ENCODE measurements at places on chromosomes 3 and 15.

DNA sequence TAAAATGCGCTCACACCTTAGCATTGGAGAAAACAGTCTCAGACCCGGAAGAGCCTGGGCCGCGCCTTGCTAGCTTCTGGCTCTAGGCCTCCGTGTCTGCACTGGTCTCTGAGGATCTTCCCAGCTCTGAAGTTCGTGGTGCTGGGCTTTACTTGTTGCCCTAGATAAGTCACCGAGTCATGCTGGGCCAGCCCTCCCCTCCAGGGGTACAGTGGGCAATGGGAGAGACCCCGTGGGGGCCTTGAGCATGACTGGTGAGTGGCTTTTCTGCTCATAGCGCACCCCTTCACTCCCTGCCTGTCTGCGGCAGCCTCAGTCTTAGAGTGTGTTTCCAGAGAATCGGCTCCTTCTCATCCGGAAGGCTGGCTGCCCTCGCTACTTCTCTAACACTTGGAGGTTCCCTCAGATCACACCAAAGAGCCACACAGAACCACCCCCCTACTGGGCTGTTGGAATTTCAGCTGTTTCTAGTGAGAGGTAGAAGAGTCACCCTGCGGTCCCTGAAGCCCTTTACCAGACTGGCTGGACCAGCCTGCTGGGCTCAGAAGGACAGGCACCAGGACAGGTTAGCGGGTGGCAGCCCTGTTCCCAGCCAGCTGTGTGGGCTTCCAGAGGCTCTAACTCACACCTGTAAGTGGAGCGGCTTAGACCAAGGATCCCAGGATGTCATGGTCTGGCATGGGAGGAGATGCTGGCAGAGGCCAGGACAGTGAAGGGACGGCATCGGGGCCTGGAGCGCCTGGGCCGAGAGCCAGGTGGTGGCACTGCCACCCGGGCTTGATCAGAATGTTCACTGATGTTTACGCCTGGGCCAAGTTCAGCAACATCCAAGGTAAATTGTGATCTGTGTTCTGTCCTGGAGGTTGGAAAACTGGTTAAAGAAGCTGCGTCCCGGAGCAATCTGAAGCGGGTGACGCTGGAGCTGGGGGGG, 17.9 kb downstream of the ALDH1A3 start:
- DNase-seq = no peak

DNA sequence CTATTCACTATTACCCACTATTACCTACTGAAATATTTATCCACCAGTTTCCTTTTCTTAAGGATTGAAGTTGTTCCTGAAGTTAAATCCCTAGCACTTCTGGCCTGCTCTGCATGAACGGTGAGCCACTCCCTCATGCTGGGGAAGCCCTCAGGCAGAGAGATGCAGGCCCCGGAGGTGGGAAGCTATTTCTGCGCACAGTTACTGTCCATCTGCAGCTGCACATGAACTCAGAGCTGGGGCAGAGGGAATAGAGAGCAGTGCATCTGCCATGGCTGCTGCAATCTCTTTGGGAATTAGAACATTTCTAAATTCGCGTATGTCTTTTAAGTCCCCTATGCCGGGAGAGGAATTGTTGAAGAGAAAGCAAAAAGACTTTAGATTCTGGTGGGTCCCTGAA, 6.3 kb upstream of the GALNT15 start:
- DNase-seq = no peak

DNA sequence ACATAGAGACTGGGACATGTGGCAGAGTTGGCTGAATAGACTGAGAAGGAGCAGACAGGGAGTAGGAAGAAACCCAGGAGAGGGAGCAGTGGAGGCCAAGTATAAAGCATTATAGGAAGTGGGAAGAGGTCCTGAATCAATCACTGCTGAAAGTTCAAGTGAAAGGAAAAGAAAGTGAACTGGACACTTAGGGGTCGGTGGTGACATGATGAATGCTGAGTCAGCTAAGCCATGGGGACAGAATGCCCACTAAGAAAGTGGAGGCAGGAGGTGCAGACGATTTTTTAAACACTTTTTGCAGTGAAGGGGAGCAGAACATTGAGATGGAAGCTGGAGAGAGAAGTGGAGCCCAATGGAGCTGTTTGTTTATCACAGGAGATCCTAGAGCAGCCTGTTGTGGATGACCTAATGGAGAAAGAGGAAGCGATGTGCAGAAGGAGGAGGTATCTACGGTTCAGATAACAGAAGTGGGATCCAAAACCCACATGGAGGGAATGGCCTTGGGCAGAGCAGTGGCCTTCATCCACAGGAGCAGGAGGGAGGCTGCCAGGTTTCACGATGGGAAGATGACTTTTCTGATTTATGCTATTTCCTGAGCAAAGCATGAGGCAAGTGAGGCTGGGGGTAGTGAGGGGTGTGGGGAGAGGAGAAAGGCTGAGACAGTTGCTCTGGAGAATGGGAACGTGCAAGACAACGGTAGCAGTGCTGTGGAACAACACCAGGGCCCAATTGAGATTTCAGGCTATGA, 208.2 kb downstream of the RPLP1 start:
- DNase-seq = no peak

DNA sequence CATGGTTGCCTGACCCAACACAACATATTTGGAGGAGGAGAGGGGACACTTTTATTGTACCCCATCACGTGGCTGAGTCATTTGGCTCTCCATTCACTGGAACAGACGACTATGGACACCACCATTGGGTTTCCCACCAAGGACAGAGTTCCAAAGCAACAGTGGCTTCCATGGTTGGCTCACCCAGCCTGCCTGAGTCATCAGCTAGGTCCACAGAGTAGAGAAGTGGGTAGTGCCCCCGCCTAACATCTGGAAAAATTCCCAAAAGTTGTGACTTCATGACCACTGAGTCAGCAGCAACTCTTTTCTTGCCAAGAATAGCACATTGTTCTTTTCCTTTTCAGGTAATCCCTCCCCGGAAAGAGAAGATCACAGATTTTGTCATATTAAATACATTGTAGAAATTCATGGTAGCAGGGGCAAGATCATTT, 3.0 kb upstream of the PPP1R2 start:
- DNase-seq = peak; percentile 96

DNA sequence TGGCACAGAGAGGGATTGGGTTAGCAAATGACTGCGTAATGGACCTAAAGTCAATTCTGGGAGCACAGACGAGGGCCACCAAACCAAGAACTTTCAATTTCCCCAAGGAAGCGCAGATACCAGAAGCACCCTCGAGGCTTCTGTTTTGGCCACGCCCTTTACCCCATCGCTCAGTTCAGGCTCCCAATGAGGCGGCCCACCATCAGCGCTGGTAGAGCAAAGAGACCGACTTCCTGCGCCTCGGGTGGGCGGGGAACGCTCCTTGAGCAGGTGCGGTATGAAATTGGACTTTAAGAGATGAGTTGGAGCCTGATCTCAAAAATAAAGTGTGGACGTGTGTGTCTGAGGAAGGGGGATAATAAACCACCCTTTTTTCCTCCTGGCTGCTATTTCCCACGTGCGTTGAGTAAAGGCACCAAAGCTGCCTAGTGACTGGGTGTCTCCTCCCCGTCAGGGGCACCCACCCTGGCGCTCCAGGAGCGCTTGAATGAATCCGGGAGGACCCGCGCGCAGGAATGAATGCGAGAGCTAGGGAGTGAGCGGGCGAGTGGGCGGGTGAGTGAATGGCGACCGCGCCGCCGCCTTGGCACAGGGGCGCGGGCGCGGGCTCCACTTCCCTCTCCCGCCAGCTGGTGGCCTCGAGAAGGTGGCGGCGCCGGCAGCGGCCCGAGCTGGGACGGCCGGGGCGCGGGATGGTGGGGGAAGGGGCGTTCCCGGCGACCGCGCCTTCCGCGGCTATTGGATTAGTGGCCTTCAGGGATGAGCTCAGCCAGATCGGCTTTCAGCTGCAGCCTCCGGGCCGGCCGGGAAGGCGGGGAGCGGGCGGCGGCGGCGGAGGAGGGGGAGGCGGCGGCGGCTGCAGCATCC, at the start of gene SPSB4:
SPSB4 (plus strand) TSS at position 772 of the 867 bp plus-strand sequence. CDS start 14,758 bp downstream, outside the sequence.
- no peak for DNase-seq

Measured in renal cortical epithelial cell (primary cell).